Naive thymus-derived CD8-positive, alpha-beta T cell (primary cell): ENCODE measurements at places on chromosomes 3 and 15. TPM values are rescaled to one million over a fixed set of nuclear protein-coding genes. Genes with fewer than 3 reads are reported as not detected.

- H3K4me3 ChIP-seq, result no peak overlapping the region
- H3K27me3 ChIP-seq, result no peaks in the 10 kb centered on the region
- H3K4me1 ChIP-seq, result peaks cover 5% of the 10 kb centered on the region
- peak; percentile 82 for DNase-seq
- H3K27ac ChIP-seq, result no peak overlapping the region
These were observed 17.1 kb downstream of the TRAIP start for GRCh38 chr3:49839193-49839809.

GRCh38 chr3:15638891-15639262 lies 37.3 kb downstream of the BTD start:
- H3K4me1 ChIP-seq, result peaks cover 24% of the 10 kb centered on the region
- no peak overlapping the region for H3K27ac ChIP-seq
- no peaks in the 10 kb centered on the region for H3K27me3 ChIP-seq

DNA sequence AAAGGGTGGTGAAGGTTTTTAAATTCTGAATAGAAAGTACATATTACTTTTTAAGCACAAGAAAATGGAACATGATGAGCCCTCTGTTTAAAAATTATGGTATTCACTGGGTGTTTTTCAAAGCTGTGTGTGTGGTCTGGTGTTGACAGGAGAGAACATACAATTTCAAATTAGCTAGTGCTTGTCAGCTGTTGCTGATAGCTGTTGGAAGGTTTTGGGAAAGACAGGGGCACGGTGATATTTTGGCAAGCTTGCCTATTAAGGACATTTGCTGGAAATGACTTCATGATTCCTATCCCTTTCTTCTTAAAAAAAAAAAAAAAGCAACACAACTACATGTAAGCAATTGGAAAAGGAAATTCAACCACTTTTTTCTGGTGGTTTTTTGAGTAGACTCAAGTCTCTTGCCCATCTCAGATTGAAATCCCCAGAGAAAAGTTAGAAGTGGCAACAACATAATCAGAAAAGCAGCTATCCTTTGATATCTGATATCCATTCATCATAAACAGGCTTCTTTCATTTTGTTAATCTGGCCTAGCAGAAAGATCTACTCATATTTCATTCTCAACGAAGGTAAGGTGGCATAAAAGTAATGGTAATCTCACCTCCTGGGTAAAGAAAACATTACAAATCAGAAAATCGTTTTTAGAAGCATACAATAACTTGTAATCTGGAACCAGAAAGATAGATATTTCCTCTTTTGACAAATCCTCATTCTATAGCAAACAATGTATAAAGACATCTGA lies 130.0 kb downstream of the RBMS3 start:
- no peak overlapping the region for H3K4me3 ChIP-seq
- no peaks in the 10 kb centered on the region for H3K4me1 ChIP-seq
- H3K36me3 ChIP-seq, result no peaks in the 10 kb centered on the region
- DNase-seq, result no peak
- H3K27ac ChIP-seq, result no peak overlapping the region

DNA sequence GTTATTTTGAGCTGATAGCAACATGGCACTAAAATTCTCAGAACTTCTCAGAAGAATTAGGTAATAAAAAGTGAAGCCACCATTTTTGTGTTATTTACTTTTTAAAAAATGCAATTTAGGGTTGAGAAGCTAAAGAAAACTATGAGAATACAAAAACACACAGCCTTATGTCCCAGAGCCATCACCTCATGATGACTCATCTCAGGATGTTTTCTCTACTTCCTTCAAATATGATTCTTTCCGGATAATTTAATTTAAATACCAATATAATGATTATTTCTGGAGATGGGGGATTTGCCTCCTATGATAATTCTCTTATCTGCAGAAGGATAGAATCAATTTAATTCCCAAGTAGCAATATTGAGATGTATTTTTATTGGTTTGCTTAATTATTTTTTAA lies 105.6 kb upstream of the BFSP2 start:
- DNase-seq, result no peak
- no peak overlapping the region for H3K4me3 ChIP-seq
- H3K36me3 ChIP-seq, result no peaks in the 10 kb centered on the region

DNA sequence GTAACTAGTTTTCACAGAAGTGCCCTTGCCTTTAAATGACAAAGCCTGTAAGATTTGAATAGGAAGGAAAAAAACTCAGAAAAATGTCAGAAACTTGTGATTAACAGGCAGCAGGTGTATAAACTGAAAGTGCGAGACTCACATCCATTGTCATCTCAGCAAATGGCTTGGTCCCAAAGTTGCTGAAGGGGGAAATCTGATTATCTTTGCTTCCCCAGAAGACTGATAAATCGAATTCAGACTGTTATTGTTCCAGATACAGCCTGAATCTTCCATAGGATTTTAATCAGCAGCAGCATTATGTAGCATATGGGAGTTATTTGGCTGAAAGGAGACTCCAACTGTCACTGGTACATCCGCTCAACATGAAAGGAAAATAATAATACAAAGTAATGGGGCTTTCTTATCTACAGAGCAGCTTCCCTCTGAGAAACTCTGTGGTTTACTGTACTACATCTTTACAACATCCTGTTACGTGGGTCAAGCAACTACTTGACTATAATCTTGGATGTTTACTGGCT lies 550.4 kb upstream of the CCDC54 start:
- no peak overlapping the region for H3K27ac ChIP-seq
- H3K4me3 ChIP-seq, result no peak overlapping the region
- no peak for DNase-seq

The SEMA6D gene
- total RNA-seq, result not detected

GRCh38 chr3:176916777-176917176 lies 280.5 kb downstream of the TBL1XR1 start:
- H3K27me3 ChIP-seq, result no peaks in the 10 kb centered on the region
- no peaks in the 10 kb centered on the region for H3K4me1 ChIP-seq
- no peak overlapping the region for H3K27ac ChIP-seq
- no peak for DNase-seq

The SLC38A3 gene
- not detected for total RNA-seq

DNA sequence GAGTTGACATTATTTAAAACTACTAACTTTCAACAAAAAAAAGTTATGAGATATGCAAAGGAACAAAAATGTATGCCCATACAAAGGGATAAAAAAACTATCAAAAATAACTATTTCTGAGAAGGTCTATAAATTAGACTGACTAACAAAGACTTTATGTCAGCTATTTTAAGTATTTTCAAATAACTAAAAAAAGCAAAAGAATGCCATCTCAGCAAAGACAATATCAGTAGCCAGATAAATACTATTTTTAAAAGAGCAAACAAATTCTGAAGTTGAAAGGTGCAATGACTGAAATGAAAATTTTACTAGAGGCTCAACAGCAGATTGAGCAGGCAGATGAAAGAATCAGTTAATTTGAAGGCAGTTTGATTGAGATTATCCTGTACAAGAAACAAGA lies 3.6 kb upstream of the STRIT1 start:
- no peaks in the 10 kb centered on the region for H3K4me1 ChIP-seq
- no peaks in the 10 kb centered on the region for H3K27me3 ChIP-seq
- H3K27ac ChIP-seq, result no peak overlapping the region
- H3K36me3 ChIP-seq, result peaks cover 13% of the 10 kb centered on the region
- no peak overlapping the region for H3K4me3 ChIP-seq

DNA sequence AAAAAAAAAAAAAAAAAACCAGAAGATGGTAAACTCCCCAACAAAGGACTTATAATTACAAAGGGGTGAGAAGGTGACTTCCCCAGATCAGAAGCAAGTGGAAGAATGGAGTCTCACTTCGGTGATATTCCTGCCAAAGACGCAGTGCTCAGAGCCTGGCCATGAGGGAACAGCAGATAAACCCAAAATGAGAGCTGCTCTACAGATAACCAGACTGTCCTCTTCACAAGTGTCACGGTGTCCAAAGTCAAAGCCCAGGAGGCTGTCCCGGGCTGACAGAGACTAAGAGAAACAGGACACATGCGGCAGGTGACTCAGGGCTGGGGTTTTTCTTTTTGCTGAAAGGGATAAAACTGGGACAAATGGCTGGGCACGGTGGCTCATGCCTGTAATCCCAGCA lies 48.8 kb downstream of the HMCES start:
- peaks cover 7% of the 10 kb centered on the region for H3K4me1 ChIP-seq
- no peaks in the 10 kb centered on the region for H3K27me3 ChIP-seq
- H3K36me3 ChIP-seq, result no peaks in the 10 kb centered on the region
- H3K4me3 ChIP-seq, result no peak overlapping the region
- no peak for DNase-seq

GRCh38 chr3:101890716-101891115 lies 41.4 kb downstream of the NFKBIZ start:
- no peaks in the 10 kb centered on the region for H3K4me1 ChIP-seq
- no peak for DNase-seq
- no peaks in the 10 kb centered on the region for H3K27me3 ChIP-seq
- peaks cover 3% of the 10 kb centered on the region for H3K36me3 ChIP-seq
- no peak overlapping the region for H3K4me3 ChIP-seq

DNA sequence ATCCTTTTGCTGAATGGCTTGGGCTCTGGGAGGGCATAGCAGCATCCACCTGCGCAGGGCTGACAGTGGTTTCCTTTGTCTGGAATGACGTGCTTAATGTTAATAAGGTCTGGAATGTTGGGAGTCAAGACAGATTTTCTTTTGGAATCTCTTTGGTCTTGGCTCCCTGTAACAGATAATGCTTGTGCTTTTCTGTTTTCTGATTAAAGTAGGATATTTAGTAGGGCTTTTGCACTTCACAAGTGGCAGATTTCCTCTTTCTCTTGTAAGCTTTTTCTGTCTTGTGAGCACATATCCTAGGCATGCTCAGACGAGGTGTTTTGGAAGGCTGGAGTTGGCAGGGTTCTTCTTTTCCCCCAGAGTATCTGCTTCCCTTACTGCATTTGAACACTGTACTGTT lies 189.6 kb downstream of the GHSR start:
- no peaks in the 10 kb centered on the region for H3K27me3 ChIP-seq
- peaks cover 65% of the 10 kb centered on the region for H3K36me3 ChIP-seq
- peaks cover 5% of the 10 kb centered on the region for H3K4me1 ChIP-seq
- no peak overlapping the region for H3K4me3 ChIP-seq

The VPS18 gene
- total RNA-seq, result 20.7 TPM

- peak overlapping the region; percentile 92 for H3K27ac ChIP-seq
- H3K4me1 ChIP-seq, result peaks cover 54% of the 10 kb centered on the region
- H3K4me3 ChIP-seq, result peak overlapping the region; percentile 84
- no peak for DNase-seq
- no peaks in the 10 kb centered on the region for H3K27me3 ChIP-seq
These were observed 406 bp upstream of the MPI start for GRCh38 chr15:74889390-74889882.

DNA sequence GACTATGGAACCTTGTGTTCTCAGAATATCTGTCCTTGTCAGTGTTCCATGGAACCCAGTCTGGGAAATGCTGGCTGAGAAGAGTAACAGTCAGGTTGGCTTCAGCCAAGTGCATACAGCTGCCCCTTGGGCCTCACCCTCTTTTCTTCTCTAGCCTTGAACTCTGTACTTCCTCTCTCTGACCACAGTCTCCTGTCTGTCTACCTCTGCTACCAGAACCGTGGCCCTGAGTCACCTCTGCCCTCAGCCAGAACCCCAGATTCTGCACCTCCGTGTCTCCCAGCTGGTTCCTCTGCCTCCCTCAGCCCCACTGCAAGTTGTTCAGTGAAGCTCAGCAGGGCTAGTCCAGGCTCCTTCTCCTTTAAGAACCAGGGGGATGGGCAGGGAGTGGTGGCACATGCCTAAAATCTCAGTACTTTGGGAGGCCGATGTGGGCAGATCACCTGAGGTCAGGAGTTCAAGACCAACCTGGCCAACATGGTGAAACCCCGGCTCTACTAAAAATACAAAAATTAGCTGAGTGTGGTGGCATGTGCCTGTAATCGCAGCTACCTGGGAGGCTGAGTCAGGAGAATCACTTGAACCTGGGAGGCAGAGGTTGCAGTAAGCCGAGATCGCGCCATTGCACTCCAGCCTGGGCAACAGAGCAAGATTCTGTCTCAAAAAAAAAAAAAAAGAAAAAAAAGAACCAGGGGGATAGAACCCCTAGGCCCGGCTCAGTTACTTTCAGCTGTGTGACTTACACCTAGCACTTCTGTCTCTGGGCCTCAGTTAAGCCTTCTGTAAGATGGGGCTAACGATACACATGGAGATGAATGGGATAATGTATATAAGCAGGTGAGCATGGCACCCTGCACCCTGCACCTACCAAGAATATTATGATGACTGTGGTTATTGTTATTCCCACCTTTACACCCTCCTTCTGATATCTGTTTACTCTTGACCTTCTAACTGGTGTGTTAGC lies 24.3 kb upstream of the TATDN2 start:
- H3K36me3 ChIP-seq, result no peaks in the 10 kb centered on the region
- peaks cover 59% of the 10 kb centered on the region for H3K4me1 ChIP-seq
- H3K27ac ChIP-seq, result peak overlapping the region; percentile 70
- no peak for DNase-seq
- no peaks in the 10 kb centered on the region for H3K27me3 ChIP-seq
- no peak overlapping the region for H3K4me3 ChIP-seq

The ATXN7 gene
- total RNA-seq, result 162 TPM

DNA sequence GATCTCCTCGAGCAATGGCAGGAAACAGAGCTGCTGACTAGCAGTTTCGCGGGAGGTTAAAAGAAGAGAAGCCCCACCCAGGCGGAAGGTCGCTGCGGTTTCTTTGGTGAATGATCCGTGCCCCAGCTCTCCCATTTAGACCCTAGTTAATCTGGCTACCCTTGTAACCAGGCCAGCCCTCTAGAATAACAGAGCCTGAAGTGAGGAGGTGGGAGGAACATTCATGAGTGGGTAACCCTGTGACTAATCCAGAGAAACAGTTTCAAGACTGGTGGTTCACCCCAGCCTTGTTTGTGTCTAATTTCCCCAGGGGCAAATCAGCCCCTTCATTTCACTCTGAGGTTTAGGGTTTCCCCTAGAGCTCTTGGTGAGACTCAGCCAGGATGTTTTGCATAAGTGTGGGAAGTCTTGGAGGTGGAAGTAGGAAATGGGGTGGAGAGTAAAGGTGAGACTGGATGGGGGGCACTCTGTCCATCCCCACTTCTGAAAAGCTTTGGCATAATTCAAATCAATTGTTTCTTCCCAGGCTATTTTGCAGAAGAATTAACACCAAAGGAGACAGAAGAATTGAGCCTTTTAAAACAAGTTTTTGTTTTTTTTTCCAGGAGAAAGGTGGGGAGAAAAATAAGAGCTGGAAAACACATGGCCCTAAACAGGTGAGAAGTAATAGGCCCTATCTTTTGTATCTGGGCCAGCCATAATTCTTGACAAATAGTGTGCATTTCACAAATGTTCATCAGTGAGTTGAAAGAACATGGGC lies 303.1 kb downstream of the RPLP1 start:
- H3K36me3 ChIP-seq, result no peaks in the 10 kb centered on the region
- peaks cover 38% of the 10 kb centered on the region for H3K4me1 ChIP-seq
- H3K27ac ChIP-seq, result peak overlapping the region; percentile 57
- peak overlapping the region; percentile 64 for H3K4me3 ChIP-seq
- DNase-seq, result peak; percentile 70

GRCh38 chr15:24877174-24877573 lies 77.6 kb upstream of the SNRPN start:
- no peak overlapping the region for H3K27ac ChIP-seq
- no peak overlapping the region for H3K4me3 ChIP-seq
- no peaks in the 10 kb centered on the region for H3K36me3 ChIP-seq
- H3K27me3 ChIP-seq, result no peaks in the 10 kb centered on the region
- H3K4me1 ChIP-seq, result no peaks in the 10 kb centered on the region
